NCI-H510A treated with DMSO at 0.1 percent for 48 hours (cell line): ENCODE measurements at places on chromosomes 1 and 21.

- DNase-seq, result no peak
Observed at GRCh38 chr1:32399843-32400242, 5.6 kb upstream of the BSDC1 start.

DNA sequence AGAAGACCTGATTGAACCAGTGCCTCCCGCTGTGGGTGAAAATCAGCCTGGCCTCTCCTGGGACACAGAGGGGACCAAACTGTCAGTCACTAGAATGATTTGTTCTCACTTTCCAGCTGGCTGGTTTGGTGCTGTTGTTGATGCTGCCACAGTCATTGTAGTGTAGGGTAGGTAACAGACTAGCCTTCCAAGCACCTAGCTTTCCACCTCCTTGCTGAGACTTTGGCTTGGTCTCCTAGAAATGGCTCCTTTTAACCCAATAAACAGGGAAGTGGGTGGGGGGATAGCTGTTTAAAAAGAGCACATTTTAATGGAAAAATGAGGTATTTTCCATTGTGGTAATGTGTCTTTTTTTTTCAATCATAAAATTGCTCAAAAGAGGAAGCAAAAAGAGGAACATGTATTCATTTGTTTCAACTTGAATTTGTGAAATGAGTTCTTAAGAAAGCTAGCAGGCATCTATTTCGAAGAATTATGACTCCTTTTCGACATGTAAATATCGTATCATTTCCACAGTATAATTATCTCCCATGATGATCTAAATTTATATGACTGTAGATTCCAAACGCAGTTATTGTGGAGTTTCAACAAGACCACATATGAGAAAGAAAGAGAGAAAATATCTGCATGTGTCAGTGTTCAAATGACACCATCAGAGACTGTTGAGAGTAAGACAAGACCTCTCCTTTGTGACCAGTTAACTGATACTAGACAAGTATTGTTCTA is 190.1 kb downstream of the HLX start:
- no peak for DNase-seq

- DNase-seq, result no peak
Observed at GRCh38 chr1:33852711-33853110, 11.2 kb upstream of the HMGB4 start.

- DNase-seq, result peak; percentile 21
Observed at GRCh38 chr1:196723325-196724185, 51.1 kb upstream of the CFHR3 start.

DNA sequence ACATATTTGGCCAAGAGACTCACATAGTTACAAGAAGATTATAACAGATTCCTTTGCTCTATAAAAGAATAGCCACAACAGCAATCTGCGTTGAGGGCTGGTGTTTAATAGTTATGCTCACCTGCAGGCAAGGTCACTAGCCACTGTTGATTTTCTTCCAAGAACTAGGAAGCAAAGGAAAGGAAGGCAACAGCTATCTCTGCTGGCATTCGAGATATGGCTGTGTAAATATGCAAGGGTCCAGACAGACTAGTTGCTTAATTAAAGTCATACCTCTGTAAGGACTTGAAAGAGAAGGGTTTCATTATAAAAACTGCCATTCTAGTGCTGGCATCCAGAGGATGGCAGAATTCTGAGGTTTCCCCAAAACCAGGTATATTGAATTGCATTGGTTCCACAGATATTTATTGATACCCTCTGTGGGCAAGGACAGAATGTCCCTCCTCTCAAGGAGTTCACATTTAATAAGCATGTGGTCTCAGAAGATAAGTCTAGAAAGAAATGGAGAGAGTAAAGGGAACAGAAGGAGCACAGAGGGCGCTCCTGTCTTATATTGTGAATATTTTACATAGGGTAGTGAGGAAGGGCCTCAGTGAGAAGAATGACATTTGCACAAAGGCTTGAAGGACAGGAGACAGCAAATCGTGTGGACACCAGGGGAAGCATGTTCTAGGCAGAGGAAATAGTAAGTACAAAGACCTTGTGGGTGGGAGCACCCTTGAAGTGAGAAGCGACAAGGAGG is 23.6 kb upstream of the PLEKHA6 start:
- no peak for DNase-seq
